HCEC 1CT (cell line): ENCODE measurements at places on chromosomes 7 and 10.

- no peak for DNase-seq
Observed at GRCh38 chr7:110786328-110786965, 304.5 kb upstream of the LRRN3 start.

- DNase-seq: no peak
Observed at GRCh38 chr10:104417637-104418292, 64.1 kb downstream of the CFAP58 start.

- no peak for DNase-seq
Observed at GRCh38 chr10:119241066-119241465, 33.7 kb downstream of the GRK5 start.

DNA sequence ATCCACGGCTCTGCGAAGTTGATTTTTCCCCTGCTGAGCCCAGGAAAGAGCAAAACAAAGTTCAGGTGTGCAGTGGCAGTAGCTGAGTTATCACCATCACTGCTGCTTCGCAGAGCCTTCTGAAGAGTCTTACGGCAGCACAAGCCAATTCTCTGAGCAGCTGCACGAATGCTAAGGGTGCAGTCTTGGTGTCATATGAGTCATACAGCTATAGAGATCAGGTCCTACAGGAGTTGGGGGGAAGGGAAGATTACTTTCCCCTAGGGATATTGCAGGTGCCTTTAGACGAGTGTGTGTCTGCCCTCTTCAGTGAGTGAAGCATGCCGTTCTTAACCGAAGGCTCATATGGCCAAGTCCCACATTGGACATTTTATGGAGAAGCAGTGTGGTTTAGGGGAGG, 227.8 kb downstream of the CELF2 start:
- DNase-seq: no peak

- no peak for DNase-seq
Observed at GRCh38 chr10:22710139-22710745, 4.1 kb downstream of the PIP4K2A start.
